IMR-90 (cell line): ENCODE measurements at places on chromosomes 1 and 21. TPM values are rescaled to one million over a fixed set of nuclear protein-coding genes. Genes with fewer than 3 reads are reported as not detected.

The FGR gene
- total RNA-seq: not detected in 2 replicates

DNA sequence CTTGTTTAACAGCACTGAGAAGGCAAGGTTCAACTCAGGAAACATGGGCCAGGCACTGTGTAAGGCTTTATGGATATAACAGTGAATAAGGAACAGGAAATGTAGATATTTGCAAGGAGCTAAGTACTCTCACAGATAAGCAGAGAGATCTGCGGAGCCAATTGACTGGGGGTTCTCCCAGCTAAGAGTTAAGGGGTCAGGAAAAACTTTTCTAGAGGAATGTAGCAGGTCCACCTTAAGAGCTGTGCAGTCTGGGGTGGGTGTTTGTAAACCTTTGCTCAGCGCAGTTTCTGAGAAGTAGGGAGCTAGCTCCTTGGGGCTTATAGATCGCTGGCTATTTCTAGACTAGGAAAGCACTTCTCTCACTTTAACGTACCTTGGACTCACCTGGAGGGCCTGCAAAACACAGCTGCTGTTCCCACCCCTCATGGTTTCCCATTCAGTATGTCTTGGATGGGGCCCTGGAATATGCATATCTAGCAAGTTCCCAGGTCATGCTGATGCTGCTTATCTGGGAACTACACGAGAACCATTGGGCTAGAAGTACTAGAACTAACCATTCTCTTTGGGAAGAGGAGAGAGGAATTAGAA, 51.7 kb downstream of the TLCD4 start:
- DNase-seq: no peak

GRCh38 chr1:210464519-210465039, 135.9 kb downstream of the HHAT start:
- peak; percentile 44 for DNase-seq

GRCh38 chr1:201834621-201835020, 5.7 kb downstream of the IPO9 start:
- no peak for DNase-seq

GRCh38 chr1:200893411-200893901, 1.2 kb upstream of the INAVA start:
- DNase-seq: no peak

GRCh38 chr1:60091195-60091715, 17.7 kb upstream of the C1orf87 start:
- DNase-seq: no peak

The NBPF6 gene
- total RNA-seq: not detected in 2 replicates

DNA sequence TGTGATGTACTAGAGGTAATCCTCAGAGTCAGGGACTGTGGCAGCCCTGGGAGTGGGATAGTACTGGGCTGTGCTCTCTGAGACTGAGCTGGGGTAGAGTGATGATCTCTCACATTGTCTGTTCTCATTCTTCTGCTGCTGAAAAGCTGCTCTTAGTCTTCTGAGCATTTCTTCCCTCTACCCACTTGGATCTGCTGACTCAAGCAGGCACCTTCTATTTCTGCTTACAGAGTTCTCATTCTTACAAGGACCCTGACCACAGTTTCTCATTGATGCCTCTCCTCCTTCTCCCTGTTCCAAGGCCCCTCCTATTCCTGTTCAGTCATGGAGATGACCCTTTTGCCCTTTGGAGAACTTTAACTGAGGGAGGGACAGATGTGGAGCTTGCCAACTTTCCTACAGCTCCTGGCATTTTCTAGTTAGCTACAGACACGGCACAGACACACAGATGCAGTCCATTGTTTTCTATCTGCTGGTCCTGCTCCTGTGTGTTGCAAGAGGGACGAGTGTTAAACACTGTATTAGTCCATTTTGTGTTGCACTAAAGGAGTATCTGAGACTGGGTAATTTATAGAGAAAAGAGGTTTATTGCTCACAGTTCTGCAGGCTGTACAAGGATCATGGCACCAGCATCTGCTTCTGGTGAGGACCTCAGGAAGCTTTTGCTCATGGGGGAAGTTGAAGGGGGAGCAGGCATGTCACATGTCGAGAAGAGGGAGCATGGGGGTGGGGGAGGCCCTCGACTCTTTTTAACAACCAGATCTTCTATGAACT, 12.3 kb downstream of the MAPKAPK2 start:
- DNase-seq: no peak

- no peak for DNase-seq
Measured at GRCh38 chr1:27609618-27610240, 5.8 kb upstream of the AHDC1 start.

GRCh38 chr1:239997515-239998311, 94.0 kb upstream of the FMN2 start:
- no peak for DNase-seq

GRCh38 chr1:162028726-162029125, 5.1 kb upstream of the OLFML2B start:
- DNase-seq: no peak

DNA sequence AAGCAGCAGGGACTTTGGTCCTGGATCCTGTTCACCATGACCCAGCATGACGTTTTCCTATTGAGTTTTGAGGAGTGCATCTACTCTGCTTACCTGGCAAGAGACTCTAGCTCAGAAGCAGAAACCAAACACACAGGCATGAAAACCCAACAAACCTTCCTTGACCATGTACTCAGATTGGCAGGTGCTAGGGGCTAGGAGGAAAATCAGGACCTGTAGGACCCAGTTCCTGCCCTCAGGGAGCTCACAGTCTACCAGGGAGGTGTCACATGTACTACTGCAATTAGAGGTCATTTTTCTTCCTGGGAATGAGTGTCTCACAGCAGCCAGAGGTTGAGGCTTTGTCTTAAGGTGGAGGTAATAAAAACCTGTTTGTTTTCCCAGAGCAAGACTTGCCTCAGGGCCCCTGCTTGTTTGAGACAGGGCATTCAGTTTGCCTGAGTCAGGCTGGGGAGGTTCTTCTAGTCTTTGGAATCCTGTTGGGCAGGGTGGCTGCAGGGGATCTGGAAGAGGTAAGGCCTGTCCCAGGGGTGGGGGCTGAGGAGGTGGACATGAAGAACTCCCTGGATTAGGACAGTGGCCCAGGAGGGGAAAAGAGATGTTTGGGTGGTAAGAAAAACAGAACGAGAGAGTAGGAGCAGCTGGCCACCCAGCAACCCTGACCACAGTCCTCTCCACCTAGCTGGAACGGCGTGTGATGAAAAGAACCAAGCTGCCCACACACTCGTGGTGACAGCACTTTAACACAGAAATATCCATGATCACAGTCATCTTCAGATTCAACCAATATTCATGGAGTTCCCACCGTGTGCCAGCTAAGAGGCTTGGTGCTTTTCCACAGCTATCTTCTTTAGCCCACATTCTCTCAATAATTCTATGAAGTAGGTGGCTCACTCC, 30.8 kb downstream of the IER5 start:
- DNase-seq: no peak

- peak; percentile 7 for DNase-seq
Measured at GRCh38 chr21:25115021-25115420, 492.3 kb downstream of the MRPL39 start.

The DR1 gene
- 39.4 and 46.9 TPM in 2 replicates for total RNA-seq

- no peak for DNase-seq
Measured at GRCh38 chr1:39859859-39860812, 23.2 kb downstream of the TRIT1 start.

DNA sequence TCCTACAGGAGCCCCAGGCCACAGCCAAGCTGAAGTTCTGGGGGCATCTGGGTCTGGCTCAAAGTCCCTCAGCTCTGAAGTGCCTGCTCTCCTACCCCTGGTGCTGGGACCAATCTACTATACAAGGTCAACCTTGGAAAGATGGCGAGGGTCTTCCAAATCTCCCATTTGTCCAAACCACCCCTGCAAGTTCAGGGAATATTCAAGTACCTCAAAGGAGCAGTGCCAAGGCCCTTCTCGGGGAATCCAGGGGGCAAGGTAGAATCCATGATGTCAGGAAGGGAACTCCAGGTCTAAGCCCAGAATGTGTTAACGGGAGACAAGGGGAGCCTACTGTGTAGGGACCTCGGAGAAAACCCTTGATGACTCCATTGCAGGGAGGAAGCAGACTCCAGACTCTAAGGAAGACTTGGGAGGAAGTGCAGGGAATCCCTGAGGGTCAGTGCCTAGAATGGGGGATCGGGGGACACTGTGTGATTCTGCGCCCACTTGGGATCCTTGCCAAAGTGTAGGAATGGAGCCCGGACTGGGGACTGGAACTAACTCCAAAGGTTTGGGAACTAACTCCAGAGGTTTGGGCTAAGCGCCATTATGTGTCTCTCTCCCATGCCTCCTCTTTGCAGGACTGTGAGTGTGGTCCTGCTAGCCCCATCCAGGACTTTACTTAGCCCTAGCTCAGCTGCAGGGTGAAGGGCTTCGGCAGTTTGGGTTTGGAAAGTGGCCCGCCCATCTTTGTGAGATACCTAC, 8.7 kb downstream of the TAL1 start:
- DNase-seq: no peak

The HCN3 gene
- 0.36 and 0.83 TPM in 2 replicates for total RNA-seq

DNA sequence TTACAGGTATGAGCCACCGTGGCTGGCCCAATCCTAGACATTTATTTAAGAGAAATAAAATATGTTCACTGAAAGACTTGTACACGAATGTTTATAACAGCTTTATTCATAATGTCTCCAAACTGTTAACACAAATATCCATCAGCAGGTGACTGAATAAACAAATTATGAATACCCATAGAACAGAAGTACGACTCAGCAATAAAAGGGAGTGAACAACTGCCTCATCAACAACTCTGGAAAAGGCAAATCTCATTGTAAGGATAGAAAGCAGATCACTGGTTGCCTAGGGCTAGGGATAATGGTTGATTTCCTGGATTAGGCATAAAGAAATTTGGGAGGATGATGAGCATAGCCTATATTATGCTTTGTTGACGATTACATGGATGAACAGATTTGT, 41.7 kb downstream of the GABPA start:
- DNase-seq: no peak

The GPR37L1 gene
- total RNA-seq: not detected in 2 replicates

DNA sequence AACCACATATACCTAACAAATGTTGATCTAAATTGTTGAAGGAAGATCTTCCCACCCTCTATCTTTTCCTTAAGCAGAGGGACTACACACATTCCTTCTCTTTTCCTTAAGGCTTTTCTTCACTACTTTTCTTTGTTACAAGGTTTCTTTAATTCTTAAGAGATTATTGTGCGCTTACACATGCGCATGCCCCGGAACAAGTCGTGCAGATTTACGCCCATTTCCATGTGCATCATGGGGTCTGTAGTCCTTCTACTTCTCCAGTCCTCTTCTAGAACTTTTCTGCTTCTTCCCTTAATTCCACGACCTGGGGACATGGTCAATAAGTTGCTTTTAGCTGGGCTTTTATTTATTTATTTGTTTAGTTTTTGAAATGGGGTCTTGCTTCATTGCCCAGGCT, 1.7 kb upstream of the CHRNB2 start:
- no peak for DNase-seq

- peak; percentile 85 for DNase-seq
Measured at GRCh38 chr1:212430416-212430815, 2.3 kb upstream of the NENF start.

GRCh38 chr1:62209931-62210595, 15.4 kb downstream of the L1TD1 start:
- no peak for DNase-seq

DNA sequence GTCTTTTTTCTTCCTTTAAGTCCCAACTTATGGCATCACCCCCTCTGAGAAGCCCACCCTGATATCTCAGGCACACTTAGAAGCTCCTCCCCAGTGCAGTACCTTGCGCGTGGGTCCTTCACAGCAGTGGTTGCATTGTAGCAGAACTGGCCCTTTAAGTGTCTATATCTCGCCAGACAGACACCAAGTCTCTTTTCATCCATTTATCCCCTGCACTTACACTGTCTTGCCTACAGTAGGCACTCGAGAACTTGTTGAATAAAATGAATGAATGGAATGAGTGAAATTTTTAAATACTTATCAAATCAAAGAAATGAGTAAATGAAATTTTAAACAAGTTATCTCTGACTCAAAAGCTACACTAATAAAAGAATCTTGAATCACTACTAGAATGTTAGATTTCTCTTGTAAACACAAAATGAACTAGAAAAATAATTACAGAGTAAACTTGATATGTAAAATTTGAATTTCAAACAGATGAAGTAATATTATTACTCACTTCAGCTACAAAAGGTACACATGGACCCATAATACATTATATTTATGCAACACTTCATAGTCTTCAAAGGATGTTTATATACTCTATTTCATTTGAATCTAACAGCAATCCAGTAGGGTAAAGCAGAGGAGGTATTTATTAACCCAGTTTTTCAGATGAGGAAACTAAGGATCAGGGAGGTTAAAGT, 54.7 kb upstream of the MAN1A2 start:
- peak; percentile 83 for DNase-seq

The CRNN gene
- not detected in 2 replicates for total RNA-seq
